ENCODE measurements at places on chromosomes 2 and 18. TPM values are rescaled to one million over a fixed set of nuclear protein-coding genes. Genes with fewer than 3 reads are reported as not detected.

The HOXD13 gene
- not detected for total RNA-seq

The DSC3 gene
- total RNA-seq: 11.4 TPM

DNA sequence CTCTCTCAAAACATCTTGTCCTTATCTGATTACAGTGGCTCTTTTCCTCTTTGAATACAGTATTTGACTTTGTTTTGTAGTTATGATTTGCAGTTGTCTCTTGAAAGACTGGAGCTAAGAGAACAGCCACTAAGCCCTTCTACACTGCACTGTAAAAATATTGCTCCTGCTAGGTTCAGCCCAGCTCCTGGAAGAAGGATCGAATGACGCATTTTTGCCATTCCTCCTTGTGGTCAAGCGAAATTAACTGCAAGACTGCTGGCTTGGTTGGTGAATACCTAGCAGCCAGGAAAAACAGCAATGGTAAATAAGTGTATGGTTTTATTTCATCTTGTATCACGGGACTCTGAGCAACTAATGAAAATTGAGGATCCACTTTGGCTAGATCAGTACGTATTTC lies 407.8 kb upstream of the CDH2 start:
- H3K36me3 ChIP-seq: no peaks in the 10 kb centered on the region
- no peaks in the 10 kb centered on the region for H3K4me1 ChIP-seq
- DNase-seq: no peak
- no peaks in the 10 kb centered on the region for H3K27me3 ChIP-seq
- no peak overlapping the region for H3K27ac ChIP-seq

DNA sequence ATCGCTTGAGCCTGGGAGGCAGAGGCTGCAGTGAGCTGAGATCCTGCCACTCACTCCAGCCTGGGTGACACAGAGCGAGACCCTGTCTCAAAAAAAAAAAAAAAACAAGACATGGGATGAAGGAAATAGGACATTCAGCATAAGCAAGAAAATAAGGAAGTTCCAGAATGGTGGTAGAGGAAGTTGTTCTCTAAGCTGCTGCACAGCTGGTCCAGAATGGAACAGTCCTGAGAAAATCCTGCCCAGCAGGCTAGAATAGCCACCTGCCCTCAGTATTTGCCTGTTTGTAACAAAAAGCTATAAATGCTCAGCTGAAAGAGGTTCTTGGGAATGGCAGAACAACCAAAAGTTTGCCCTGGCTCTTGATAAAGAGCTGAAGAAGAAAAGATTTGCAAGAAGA lies 11.1 kb upstream of the MAPRE3 start:
- no peaks in the 10 kb centered on the region for H3K27me3 ChIP-seq
- H3K36me3 ChIP-seq: no peaks in the 10 kb centered on the region
- no peak overlapping the region for H3K4me3 ChIP-seq
- H3K27ac ChIP-seq: no peak overlapping the region
- DNase-seq: no peak

The ATP8B1 gene
- 25.8 TPM for total RNA-seq

DNA sequence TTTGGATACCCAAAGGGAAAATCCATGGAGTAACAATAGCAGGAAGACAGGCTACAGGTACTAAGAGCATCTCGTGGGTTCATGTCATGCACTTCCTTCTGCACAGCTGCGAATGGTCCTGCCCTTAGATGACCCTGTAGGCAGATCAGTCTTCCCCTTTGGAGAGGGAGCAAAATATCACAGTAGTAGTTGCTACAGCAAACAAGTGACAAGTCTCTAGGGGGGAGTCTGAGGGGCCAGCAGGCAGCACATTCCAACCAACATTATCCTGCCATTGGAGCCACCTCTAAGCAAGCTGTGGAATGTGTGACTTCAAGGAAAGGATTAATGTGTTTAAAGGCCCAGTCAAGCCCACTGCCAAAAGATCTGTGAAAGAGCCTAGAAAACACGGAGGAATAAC lies 273.2 kb upstream of the PARD3B start:
- peaks cover 46% of the 10 kb centered on the region for H3K4me1 ChIP-seq
- H3K36me3 ChIP-seq: no peaks in the 10 kb centered on the region
- DNase-seq: no peak
- no peak overlapping the region for H3K4me3 ChIP-seq
- no peaks in the 10 kb centered on the region for H3K27me3 ChIP-seq
